ENCODE measurements at places on chromosomes 5 and 9.
A peak's percentile ranks its signal among the peaks of the same experiment; 100 is the strongest.

DNA sequence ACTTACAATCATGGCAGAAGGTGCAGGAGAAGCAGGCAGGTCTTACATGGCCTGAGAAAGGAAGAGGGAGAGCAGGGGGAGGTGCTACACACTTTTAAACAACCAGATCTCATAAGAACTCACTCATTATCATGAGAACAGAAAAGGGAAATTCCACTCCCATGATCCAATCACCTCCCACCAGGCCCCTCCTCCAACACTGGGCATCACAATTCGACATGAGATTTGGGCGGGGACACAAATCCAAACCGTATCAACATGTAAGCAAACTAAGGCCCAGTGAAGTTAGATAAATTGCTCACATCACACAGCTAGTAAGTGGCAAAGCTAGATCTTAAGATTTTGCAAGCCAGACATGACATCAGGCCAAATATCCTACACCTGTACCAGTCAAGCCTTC, 48.3 kb upstream of the RIC1 start:
- DNase-seq: no peak

- DNase-seq: no peak
Observed at GRCh38 chr9:20649381-20649780, 27.1 kb upstream of the MLLT3 start.

GRCh38 chr5:128701301-128701700, 163.3 kb upstream of the FBN2 start:
- DNase-seq: no peak

DNA sequence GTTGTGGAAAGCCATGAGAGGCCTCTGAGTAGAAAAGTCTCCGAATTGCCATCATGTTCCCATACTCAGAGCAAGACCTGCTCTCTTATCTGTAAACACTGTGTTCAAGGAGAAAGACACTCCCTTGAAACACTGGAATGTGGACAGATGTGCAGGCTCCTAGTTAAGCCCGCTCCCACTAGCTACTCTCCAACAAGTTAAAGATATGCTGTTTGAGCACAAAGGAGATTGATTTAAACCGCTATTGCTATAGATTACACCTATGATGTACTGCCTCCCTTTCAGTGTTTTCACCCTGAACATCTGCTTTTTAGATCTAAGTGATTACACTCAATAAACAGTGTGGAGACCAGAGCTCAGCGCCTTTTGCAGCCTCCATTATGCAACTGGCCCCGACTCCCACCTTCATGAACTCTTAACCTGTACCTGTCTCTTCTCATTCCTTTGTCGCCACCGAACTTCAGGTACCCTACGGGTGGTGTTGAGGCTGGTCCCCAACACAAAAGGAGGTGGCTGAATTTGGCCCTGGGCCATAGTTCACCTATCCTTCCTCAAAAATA, 47.5 kb downstream of the TMEM245 start:
- peak; percentile 18 for DNase-seq

DNA sequence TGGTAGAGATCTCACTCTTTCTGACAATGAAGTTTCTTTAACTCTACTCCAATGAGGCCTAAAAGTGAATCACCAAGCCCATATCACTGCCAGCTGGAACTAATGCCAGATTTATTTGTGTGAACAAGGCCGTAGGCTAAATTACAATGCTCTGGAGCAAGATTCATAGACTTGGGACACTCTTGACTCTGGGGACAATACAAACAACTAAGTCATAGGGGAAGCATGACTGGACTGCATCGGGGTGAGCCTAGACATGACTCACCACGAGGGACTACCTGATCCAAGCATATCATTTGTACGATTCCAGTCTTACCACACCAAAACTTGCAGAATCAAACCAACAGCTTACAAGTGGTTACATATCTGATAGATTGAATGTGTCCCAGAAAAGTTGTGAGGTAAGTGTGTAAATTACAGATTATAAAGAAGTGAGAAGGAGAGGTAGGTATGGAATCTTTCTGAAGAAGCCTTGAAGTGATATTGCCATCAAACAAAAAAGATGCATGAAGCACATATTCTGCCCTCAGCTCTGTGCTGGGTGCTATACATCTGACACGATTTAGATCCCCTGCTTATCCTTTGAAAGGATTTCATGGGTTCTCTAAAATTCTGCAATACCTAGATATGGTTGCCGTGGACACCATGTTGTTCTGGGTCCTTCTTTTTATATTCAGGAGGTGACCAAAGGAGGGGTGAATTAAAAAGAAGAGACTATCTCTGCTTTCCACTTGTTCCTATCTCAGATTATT, 199.3 kb upstream of the PDE4D start:
- DNase-seq: no peak

- DNase-seq: no peak
Observed at GRCh38 chr9:122261469-122261881, 3.2 kb downstream of the RBM18 start.

- DNase-seq: no peak
Observed at GRCh38 chr9:90107726-90108655, 503.2 kb downstream of the GADD45G start.
